Fibroblast of lung (primary cell): ENCODE measurements at places on chromosomes 7 and 10. TPM values are rescaled to one million over a fixed set of nuclear protein-coding genes. Genes with fewer than 3 reads are reported as not detected.

GRCh38 chr10:133045556-133046389, 42.0 kb upstream of the ADGRA1 start:
- H3K27ac ChIP-seq = no peak overlapping the region
- no peaks in the 10 kb centered on the region for H3K36me3 ChIP-seq
- no peak overlapping the region for H3K4me3 ChIP-seq
- DNase-seq = no peak

GRCh38 chr7:47451851-47452205, 130.1 kb downstream of the TNS3 start:
- peaks cover 8% of the 10 kb centered on the region for H3K36me3 ChIP-seq
- H3K4me1 ChIP-seq = peaks cover 61% of the 10 kb centered on the region
- H3K27ac ChIP-seq = peak overlapping the region; percentile 93
- peak; percentile 69 for DNase-seq
- H3K27me3 ChIP-seq = no peaks in the 10 kb centered on the region

HOXA4 gene
- 2.4 and 3.6 TPM in 2 replicates for polyA plus RNA-seq

MACROH2A2 gene
- polyA plus RNA-seq = 12.1 and 15.4 TPM in 2 replicates
